Stimulated activated CD4-positive, alpha-beta T cell treated with anti-CD3 and anti-CD28 coated beads, Interleukin-4, amount 100 ng/mL, for 24 hours (primary cell): ENCODE measurements at places on chromosomes 13 and 19.

- no peak for DNase-seq
These were observed 19.9 kb downstream of the GAS6 start for GRCh38 chr13:113843864-113844556.

- no peak for DNase-seq
These were observed 107.9 kb downstream of the NALCN start for GRCh38 chr13:101308247-101309013.

- DNase-seq: no peak
These were observed 100.0 kb downstream of the RNF17 start for GRCh38 chr13:24863748-24864540.

GRCh38 chr13:20738616-20739015 lies 35.1 kb downstream of the IL17D start:
- no peak for DNase-seq

DNA sequence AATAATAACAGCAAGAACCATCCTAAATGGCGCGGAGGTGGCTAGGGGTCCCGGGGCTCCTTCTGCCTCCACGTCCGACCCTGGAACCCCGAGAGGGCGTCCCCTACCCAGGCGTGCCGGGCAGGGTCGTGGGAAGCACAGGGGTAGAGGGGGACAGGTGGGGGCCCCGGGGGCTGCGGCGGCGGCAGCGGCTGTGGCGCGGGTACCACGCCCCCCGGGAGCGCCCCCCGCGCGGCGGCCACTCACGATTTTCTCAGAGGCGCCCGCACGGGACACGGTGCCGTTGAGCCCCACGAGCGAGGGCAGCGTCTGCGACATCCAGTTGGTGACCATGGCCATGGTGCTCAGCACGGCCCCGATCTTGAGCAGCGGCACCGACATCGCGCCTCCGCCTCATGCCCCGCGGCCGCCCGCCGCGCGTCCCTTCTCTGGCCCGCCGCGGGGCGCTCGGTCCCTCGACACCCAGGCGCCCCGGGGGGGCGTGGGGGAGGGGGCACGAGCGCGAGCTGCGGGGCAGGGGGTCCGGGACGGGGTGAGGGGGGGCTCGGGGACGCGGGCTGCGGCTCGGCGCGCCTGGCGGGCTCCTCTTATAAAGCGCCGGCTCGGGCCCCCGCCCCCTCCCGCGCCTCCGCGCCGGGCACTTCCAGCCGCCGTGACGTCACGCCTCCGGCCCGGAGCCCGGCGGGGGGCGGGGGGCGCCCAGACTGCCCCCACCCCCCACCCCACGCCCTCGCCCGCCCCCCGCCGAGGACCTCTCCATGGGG lies 22.9 kb downstream of the OLFM2 start:
- no peak for DNase-seq

DNA sequence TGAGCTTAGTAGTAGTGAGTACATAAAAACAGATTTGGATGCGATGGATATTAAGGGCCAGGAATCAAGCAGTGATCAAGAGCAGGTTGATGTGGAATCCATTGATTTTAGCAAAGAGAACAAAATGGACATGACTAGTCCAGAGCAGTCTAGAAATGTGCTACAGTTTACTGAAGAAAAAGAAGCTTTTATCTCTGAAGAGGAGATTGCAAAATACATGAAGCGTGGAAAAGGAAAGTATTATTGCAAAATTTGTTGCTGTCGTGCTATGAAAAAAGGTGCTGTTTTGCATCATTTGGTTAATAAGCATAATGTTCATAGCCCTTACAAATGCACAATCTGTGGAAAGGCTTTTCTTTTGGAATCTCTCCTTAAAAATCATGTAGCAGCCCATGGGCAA lies 11.4 kb downstream of the CHAMP1 start:
- DNase-seq: no peak

GRCh38 chr13:94878602-94879165 lies 166.3 kb upstream of the SOX21 start:
- no peak for DNase-seq

GRCh38 chr13:46062185-46062584 lies 9.6 kb upstream of the ZC3H13 start:
- no peak for DNase-seq

- DNase-seq: no peak
These were observed 9.7 kb upstream of the CEBPA start for GRCh38 chr19:33312065-33312464.

DNA sequence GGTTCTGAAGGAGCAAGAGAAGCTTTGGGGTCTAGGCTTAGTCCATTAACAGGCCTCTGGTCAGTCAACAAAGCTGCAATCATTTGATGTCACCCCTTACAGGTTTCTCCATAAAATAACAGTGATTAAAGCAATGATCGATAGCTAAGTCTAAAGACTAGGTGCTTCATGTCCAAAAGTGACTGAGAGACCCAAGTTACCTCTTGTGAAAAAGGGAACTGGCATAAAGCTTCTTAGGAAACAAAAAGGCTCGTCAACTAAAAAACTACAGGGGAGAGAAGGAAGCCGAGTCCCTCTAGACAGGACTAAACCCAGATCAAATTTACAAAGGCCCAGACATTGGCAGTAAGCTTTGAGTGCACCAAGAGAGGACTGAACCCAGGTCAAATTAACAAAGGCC lies 2.2 kb downstream of the DCUN1D2 start:
- DNase-seq: no peak

- peak; percentile 17 for DNase-seq
These were observed 507 bp downstream of the ALG5 start for GRCh38 chr13:36998624-36999041.

DNA sequence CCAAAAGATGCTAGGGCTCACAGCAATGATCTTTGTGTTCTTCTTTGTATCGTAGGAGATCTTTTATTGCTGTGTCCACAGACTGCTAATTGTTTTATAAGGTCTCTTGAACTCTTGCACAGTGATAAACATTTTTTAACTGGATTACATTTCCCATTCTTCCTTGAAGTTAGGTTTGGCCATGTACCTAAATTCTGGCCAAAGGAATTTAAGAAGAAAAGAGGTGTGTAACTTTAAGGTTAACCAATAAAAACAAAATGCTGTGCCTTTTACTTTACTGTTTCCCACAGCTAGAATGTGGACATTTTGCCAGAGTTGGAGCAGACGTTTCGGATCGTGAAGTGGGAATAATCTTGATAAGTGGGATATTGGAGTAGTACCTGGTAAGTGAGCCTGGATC lies 82.6 kb upstream of the GPC6 start:
- DNase-seq: no peak

GRCh38 chr13:38967446-38967845 lies 23.2 kb downstream of the STOML3 start:
- no peak for DNase-seq

- no peak for DNase-seq
These were observed 116.0 kb downstream of the ZNF536 start for GRCh38 chr19:30488191-30488590.

- no peak for DNase-seq
These were observed 2.2 kb downstream of the ANGPTL4 start for GRCh38 chr19:8366121-8366581.

DNA sequence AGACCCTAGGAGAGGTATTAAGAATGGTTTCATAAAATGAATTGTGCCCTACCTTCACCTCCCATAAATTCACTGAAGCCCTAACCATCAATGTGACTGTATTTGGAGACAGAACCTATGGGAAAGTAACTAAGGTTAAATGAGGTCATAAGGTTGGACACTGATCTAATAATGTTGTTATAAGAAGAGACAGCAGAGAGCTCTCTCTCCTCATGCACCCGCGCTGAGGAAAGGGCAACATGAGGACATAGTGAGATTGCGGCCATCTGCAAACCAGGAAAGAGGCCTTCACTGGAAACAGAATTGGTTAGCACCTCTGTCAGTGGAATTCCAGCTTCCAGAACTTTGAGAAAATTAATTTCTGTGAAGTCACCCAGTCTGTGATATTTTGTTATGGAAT lies 1396.1 kb upstream of the MIR17HG start:
- no peak for DNase-seq

- DNase-seq: no peak
These were observed 3.6 kb downstream of the SIGLEC11 start for GRCh38 chr19:49957262-49957915.

GRCh38 chr19:45340232-45340898 lies at the start of gene KLC3:
Gene KLC3 (plus strand): TSS chr19:45340750. CDS start chr19:45345542, 4,792 bp downstream.
- DNase-seq: peak; percentile 21

DNA sequence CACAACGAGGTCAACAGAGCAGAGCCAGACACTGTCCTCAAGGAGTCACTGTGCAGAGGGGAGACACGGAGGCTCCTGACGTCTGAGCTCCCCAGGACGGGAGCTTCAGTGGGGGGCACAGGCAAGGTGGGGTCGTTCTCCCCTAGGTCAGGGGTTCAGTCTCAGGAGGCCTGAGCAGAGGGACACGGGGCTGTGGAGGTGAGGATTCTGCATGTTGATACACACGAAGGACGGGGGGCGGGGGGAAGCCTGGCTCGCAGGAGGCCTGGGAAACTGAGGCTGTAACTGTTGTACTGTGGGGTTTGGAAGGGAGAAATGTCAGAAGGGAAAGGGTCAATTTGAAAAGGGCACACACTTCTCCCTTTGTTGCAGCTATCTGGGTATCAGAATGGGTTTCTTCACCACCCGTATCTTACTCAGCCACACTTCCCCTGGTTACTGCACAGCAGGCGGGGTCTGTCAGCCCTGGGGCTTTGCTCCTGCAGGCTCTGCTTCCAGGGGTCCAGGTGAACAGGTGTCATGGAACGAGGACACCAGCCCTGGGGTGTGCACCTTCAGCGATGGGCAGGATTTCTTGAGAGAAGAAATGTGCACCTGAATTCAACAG lies 748 bp upstream of the SIGLEC8 start:
- DNase-seq: no peak

DNA sequence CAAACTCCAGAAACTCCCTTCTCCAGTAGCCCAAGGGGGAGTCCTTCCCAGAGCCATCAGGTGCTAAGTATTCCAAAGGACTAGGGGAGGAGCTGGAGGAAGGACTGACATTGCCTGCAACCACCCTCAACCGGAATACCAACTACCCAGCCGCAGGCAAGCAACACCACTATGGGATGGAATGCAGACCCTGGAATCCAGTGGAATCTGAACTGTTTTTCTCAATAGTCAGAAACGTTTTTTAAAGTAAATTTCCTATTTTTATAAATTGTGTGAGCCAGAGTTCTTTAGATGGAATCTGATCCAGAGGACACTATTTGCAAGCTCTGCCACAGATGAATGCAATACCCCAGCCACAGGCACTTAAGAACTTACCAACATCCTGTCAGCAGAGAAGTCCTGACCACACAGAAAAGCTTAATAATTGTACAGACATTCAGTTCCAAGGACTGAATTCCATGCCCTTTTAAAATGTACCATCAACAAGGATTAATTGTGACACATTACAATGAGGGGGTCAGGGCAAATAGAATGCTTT lies 92.1 kb downstream of the USP12 start:
- no peak for DNase-seq

- no peak for DNase-seq
These were observed 580.6 kb upstream of the SPRY2 start for GRCh38 chr13:80921541-80921940.

DNA sequence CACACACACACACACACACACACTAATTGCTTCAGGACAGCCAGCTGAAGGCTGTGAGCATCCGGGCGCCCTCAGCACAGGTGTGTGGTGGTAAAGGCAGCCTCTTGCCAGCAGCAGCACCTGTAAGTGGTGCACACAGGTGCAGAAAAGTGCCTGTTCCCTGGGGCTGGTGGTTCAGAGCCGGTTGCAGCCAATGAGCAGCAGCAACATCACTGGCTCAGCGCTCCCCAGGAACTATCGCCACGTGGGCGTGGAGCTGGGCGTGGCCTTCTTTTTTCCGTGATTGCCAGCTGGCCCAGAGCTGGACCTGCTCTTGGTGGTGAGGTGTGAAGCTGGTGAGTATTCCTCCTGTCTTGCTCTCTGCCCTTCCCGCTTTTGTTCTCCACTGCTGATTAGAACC lies at the start of gene NLRP5:
Gene NLRP5 (plus strand): TSS at position 289 of the 400 bp plus-strand sequence.
- no peak for DNase-seq

GRCh38 chr13:30752201-30752797 lies 17.0 kb downstream of the ALOX5AP start:
- no peak for DNase-seq

DNA sequence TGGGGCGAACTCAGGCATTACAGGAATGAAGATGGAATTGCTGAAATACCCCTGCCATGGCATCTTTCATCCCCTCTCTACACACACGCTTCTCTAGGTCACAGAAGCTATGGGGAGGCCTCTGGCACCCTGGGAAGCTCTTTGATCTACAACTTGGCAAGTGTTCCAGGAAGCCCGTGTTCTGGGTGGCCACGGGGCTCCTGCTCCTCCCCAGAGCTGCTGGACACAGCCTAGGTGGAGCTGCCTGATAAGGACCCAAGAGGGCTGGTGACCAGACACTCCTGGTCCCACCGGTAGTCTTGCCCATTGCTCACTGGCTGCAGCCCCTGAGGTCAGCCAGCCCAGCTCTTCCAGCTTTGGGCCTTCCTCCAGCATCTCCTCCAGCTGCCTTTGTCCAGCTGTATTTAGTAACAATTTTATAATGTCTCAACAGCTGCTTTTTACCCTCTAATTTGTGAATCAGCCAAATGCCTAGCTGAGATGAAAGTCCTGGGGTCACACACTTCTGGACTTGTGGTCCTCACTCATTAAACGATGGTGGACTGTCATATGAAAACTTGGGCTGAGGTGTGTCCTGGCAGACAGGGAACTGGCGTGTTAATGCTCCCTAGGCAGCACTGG lies 72.8 kb upstream of the SPATA13 start:
- DNase-seq: no peak

DNA sequence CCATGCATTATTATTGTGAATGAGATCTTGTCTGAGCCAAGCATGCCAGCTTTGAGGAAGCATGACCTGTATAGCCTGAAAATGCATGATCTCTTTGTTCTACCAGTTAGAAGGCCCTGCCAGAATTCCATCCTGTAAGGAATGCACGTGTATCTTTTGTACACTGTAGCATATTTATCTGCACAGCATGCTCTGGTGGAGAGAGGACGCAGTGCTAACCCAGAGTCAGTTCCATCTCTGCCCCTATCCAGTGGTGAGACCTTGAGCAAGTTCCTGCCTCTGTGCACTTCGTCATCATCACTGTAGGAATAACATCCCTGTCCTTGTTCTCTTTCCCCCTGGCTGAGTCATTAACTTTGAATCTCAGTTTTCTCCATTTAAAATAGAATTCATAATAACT lies 233.8 kb downstream of the SLC7A1 start:
- no peak for DNase-seq

GRCh38 chr13:110156301-110157049 lies 150.5 kb downstream of the COL4A1 start:
- DNase-seq: no peak

- no peak for DNase-seq
These were observed 35.2 kb downstream of the PEPD start for GRCh38 chr19:33486407-33486806.
